ENCODE measurements at places on chromosomes 1 and 21. TPM values are rescaled to one million over a fixed set of nuclear protein-coding genes. Genes with fewer than 3 reads are reported as not detected.

The AKNAD1 gene
- not detected for total RNA-seq

The POU3F1 gene
- not detected for total RNA-seq

The URB1 gene
- total RNA-seq = 22.4 TPM

The PIAS3 gene
- total RNA-seq = 20.5 TPM

The LPAR3 gene
- total RNA-seq = 0.09 TPM

The TRPM2 gene
- total RNA-seq = 20.6 TPM

The SERTAD4 gene
- total RNA-seq = not detected

The SPRR2A gene
- total RNA-seq = not detected

The SPRR4 gene
- total RNA-seq = not detected

The TSSK3 gene
- total RNA-seq = 1.7 TPM

The NEK2 gene
- total RNA-seq = 29.6 TPM

The UQCRHL gene
- total RNA-seq = 1.9 TPM

The WDR64 gene
- not detected for total RNA-seq

The PLA2G2F gene
- not detected for total RNA-seq

The B4GALT3 gene
- total RNA-seq = 49.4 TPM

The OR2M4 gene
- not detected for total RNA-seq

The OR2T11 gene
- not detected for total RNA-seq

All from T-helper 2 cell treated with Interferon-gamma antibody and Interleukin-4, amounts not matched to agents 100 ng/mL and 5 ng/mL, for 36 hours (primary cell).